Cardiac muscle cell (in vitro differentiated cells and primary cell): ENCODE measurements at places on chromosomes 2 and 18.

GRCh38 chr2:110816404-110817365 is 84.3 kb downstream of the ACOXL start:
- no peak for DNase-seq

DNA sequence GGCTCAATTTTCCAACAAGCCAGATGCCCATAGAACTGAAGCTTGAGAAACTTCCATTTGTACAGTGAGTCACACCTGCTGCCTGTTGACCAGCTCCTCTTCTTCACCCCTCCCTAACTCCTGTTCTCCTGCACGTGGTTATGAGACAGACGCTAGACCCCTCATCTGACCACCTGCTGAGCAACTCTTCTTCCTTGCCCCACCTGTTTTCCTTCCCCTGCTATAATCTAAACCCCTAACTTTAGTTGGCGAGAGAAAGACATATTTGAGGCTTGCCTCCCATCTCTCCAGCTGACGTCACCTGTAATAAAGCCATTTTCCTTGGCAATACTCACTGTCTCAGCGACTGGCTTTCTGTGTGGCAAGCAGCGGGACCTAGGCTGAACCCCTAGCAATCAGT is 22.3 kb upstream of the ITM2C start:
- no peak for DNase-seq

DNA sequence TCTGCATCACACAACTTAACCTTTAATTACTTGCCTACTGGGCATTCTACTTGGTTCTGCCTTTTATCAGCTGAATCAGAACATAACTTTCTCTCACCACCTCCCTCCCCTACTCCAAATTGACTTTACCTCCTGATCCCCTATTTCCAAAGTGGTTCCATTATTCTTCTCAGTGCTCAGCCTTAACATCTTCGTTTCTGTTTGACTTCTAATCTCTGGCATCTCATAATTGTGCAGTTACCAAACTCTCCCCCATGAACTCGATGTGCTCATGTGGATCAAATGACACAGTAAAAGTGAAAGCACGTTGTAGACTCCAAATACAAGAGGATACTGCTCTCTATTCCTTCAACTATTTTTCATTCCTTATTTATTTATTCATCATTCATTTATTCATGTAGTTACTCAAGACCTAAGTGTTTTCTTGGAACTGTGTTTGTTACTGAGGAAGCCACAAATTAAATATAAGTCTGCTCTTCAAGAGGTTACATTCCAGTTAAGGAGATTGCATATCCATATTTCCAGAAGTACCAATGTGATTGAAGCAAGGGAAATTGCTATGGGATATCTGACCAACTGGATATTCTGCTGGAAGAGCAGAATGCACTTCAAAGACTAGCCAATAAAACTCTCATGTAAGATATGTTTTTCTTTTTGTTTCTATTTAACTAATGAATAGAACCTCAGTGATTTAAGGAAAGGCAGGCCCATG is 158.8 kb downstream of the TMEFF2 start:
- no peak for DNase-seq

GRCh38 chr2:47193607-47194006 is 38.5 kb upstream of the STPG4 start:
- no peak for DNase-seq

GRCh38 chr18:50748243-50749229 is 71.3 kb downstream of the MRO start:
- peak; percentile 31 for DNase-seq

DNA sequence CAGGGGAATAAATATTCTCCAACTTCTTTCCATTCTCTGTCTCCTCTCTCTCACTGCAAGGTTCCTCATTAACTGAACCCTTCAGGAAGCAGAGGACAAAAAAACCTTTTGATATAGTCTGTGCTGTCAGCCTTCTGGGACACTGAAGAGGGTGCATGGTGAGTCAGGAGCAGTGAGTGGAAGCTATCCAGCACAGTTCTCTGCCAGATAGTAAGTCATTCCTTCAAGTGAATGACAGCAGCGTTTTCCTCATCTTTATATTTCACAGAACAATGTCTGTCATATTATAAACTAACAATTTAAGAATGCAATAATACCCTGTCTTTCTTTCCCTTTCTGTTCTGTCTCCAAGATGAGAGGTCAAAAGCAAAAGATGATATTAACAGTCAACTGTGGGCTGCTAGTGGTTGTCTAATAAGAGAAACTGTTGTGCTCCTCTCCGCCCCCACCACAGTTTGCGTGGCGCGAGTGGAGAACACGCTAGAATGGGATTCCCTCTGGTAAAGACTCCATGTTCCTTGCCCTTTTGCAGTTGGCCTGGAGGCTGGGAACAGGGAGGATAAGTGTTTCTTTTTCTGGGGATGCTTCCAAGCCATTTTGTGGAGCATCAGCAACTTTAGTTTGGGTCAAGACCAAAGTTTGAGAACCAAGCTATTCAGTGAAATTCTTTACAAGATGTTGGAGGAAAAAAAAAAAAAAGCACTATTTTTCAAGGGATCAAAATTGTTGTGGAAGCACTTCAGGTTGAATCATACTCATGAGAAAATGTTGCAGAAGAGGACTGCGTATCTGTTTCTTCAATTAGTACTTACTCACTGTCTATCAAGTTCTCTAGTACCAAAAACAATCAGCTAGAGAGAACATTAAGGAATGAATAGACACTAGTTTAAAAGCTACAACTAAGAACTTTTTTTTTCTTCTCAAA is 430.2 kb downstream of the SETBP1 start:
- DNase-seq, result peak; percentile 20

GRCh38 chr2:14288016-14288415 is 344.5 kb upstream of the LRATD1 start:
- DNase-seq, result no peak

DNA sequence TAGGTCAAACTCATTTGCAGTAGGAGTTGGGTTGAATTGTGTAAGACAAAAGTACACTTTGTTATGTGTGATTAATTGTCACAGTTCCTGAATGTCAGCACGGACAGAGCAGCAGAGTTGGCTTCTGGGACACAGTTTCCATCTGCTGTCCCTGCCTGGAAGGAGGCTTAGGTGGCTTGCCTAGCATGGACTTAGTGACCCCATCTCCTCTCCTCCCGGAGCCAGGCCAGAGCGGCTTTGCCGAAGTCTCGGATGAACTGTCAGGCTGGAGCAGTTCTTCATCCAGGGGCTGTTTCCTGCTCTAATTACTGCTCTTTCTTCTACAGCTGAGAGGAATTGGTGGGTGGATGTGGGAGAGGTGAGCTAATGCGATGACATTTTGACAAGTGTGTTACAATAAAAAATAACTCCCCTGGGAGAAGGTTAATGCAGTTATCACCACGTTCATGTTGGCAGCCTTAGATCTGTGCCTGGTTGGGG is 102.0 kb downstream of the SH3RF3 start:
- DNase-seq, result no peak

DNA sequence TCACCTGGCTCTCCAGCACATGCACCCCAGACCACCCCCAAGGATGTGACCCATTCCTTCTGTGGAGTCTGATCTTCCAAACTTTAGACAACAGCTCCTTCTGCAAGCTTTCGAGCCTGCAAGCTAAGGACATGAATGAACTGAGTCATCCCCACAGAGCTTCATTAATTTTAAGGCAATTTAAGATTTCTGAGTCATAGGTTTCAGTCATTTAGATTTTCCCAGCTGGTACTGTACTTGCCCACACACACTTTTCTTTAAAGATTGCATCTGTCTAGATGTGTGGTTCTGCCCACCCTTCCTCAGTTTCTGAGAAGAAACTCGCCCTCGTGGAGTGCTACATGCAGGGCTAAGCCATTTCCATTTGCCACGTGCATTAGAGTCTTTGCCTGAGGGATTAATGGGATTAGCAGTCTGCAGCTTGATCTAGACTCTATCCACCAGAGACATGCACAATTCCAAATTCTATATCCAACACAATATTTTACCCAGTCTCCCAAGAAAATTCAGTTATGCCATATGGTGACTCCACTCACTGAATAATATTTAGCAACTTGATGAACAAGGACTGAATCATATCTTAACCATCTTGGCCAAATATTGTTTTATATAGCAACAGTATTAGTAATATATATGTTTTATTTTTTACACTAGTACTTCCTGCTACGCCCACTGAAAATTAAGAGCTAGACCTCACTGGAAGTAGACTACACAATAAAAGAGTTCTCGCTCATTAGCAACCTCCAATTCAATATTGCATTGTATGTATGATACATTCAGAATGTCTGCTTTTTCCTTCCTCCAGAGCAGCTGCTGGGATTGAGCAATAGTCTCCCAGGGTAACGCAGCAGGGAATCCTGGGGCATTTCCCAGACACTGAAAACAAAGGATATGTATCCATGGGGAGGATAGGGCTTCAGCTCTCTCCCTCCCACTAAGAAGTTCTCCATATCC is 14.3 kb upstream of the TRIB2 start:
- no peak for DNase-seq

GRCh38 chr2:134104754-134105153 is 149.1 kb upstream of the MGAT5 start:
- DNase-seq, result no peak

DNA sequence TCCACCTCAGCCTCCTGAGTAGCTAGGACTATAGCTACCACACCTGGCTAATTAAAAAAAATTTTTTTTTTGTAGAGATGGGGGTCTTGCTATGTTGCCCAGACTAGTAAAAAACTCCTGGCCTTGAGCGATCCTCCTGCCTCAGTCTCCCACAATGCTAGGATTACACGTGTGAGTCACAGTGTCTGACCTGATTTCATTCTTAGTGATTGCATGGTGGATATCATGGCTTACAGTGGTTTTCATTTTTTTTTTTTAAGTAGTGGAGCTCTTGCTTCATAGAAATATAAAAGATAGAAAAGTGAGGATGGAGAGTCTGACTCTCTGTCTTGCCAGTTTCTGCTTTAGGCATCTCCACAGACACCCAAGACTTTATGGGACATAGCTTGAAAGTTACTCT is 83.6 kb downstream of the CDC42EP3 start:
- DNase-seq, result no peak
